ENCODE measurements at places on chromosomes 3 and 15. TPM values are rescaled to one million over a fixed set of nuclear protein-coding genes. Genes with fewer than 3 reads are reported as not detected.

The SLC41A3 gene
- total RNA-seq, result 31.3 TPM

DNA sequence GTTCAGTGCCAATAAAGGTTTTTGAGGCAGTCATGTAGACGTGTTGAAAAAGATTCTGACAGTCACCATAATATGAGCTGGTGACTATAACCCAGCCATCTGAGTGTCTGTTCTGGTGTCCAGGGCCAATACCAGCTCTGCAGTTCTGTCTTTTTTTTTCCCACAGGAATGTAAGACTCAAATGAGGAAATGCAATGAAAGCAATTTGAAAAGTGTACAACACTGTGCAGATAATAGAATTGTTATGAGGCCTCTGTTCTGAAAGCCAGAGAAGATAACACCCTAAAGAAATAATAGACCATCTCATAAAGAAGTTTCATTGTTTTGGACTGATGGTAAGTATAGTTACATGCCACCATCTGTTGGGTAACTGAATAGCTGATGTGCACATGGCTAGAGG, 57.1 kb downstream of the CLDN1 start:
- no peak for DNase-seq

- DNase-seq, result no peak
These were observed 97.3 kb downstream of the DAPK2 start for GRCh38 chr15:63948971-63949370.

GRCh38 chr3:122886946-122887345, 92.1 kb downstream of the SLC49A4 start:
- no peak for DNase-seq

The EOMES gene
- total RNA-seq, result 0.09 TPM

The ELL3 gene
- total RNA-seq, result 27.7 TPM

- peak; percentile 39 for DNase-seq
These were observed 51.0 kb downstream of the MCF2L2 start for GRCh38 chr3:183377307-183377959.

The CNTN4 gene
- 16.8 TPM for total RNA-seq

The FBXL2 gene
- 1.6 TPM for total RNA-seq

- no peak for DNase-seq
These were observed at the start of gene CCR5 for GRCh38 chr3:46370839-46371518. TSS of gene CCR5 (plus strand) at chr3:46370946. CDS start at chr3:46372903, 1,957 bp downstream.

DNA sequence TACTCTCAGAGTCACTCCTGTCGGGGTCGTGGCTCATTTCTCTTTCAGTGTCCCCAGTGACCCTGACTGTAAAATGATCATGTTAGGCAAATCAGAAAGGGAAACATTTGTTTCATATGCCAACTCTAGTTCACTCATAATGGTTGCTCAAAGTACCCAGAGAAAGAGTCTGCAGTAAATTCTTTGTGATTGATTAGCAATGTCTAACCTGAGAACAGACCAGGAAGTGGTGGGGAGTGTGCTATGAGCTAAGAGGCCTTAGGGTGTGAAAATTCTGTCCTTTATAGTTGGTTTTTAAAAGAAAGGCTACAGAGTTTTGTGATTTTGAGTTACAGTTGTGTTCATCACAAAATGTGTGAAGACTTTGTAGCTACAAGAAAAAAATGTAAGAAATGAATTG, 108.9 kb downstream of the EDEM1 start:
- no peak for DNase-seq

The C3orf22 gene
- not detected for total RNA-seq

The PIGBOS1 gene
- total RNA-seq, result 8.9 TPM

DNA sequence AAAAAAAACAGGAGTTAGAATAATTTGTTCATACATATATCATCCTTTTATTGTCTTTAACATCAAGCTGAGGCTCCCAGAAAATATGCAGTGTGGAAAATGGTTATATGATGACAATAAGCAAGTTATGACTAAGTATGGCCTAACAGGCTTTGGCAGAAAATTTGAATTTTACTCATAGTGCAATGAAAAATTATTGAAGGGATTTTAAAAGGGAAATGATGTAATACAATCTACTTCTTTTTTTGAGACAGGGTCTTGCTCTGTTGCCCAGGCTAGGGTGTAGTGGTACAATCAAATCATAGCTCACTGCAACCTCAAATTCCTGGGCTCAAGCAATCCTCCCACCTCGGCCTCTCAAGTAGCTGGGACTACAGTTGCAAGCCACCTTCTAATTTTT, 78.7 kb downstream of the FAIM start:
- no peak for DNase-seq

DNA sequence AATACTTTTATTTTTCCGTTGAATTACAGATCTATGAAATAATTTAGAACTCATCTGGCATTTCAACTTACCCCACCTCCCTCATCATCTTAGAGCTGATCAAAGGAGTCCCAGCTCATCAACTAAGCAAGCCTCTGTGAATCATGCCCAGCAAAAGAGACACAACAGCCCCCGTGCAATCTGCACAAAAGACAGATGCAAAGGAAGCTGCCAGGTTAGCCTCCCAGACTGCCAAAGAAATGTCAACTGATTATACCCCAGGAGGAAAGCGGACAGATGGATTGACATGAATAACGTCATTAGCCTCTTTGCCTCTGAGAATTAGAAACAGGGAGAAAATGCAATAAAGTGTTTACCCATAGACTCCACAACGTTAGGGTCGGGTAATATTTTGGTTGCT, 75.0 kb downstream of the GABRB3 start:
- no peak for DNase-seq

DNA sequence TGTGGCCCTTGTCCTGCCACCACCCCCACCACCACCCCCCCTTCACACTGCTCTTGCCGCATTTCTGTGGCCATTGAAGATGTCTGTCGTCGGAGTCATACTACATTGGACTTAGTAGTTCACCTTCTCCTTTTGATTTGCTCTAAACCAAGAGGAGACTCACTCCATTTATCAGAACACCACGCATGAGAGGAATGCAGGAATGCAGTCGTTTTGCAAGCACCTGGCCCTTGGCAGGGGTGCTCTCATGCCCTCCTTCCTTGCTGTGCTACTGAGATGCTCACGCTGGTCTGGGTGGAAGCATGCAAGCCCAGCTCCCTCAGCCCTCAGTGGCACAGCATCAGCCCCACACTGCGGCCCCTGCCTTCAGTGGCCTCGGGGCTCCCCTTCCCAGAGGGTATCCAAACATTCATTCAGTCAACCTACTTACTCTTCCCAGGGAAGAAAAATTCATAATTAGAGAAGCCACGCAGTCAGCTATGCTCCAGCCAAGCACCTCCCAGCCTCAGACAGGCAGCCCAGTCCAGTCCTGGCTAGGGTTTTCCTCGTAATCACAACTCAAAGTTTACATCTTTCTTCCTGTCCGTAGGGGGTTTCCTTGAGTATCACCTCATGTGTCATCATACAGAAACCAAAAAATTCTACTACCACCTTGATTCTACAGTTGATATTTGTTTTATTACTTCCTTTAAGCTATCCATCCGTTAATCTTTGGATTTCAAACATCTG, 520.0 kb downstream of the GABRG3 start:
- DNase-seq, result no peak

The C3orf20 gene
- 0.21 TPM for total RNA-seq

DNA sequence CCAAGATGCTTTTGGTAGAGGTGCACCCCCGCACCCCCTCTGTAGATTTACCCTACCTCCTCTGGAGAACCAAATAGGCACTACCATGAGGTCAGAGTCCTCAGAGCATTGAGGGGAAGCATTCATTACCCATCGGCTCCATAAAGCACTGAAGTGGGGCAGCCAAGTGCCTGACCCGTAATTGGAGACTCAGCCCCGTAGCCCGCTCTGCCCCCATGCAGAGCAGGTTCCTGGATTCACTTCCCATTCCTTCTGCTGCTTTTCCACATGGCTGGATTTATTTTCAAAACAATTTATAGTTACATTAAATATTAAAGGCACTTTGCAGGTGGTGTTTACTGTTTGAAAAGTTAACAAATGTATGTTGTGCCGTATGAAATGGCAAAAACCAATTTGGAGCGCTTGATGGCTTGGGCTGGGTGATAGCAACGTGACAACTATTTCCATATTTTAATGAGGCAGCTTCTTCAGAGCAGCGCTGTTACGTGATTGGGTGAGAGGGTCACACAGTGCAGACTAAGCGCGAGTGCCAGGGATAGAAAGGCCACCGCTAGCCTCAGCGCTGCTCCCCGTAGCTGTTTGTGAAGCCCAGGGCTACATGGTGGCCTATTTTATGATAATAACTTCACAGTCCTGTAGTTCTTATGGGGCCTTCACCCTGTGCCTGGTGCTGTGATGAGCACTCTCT, 373.8 kb upstream of the PROK2 start:
- no peak for DNase-seq

- peak; percentile 93 for DNase-seq
These were observed at the start of gene PLXNB1 for GRCh38 chr3:48429960-48430707. TSS of gene PLXNB1 (minus strand) at chr3:48430086. CDS start at chr3:48424611, 5,475 bp downstream.

The ERC2 gene
- total RNA-seq, result 0.14 TPM

The ABTB1 gene
- total RNA-seq, result 28.6 TPM
